Stimulated activated CD8-positive, alpha-beta memory T cell treated with anti-CD3 and anti-CD28 coated beads, Interleukin-7, amount 100 ng/mL, for 1 hour (primary cell): ENCODE measurements at places on chromosomes 1 and 21.

GRCh38 chr1:160672789-160673695, 26.2 kb upstream of the SLAMF1 start:
- no peak for DNase-seq

- no peak for DNase-seq
Observed at GRCh38 chr1:84775535-84775920, 85.3 kb upstream of the SSX2IP start.

- DNase-seq: no peak
Observed at GRCh38 chr1:69055194-69055593, 512.5 kb upstream of the LRRC7 start.

- DNase-seq: no peak
Observed at GRCh38 chr1:197911111-197911856, 5.9 kb upstream of the LHX9 start.

GRCh38 chr1:225877580-225877979, 4.6 kb downstream of the TMEM63A start:
- DNase-seq: no peak

- no peak for DNase-seq
Observed at GRCh38 chr1:25713961-25714360, 86.0 kb upstream of the SELENON start.

- no peak for DNase-seq
Observed at GRCh38 chr1:10905841-10906655, 106.4 kb upstream of the TARDBP start.
